ENCODE measurements at places on chromosomes 12 and 14.

GRCh38 chr12:42690264-42690663 lies 100.7 kb upstream of the PRICKLE1 start:
- DNase-seq = no peak

GRCh38 chr12:6062757-6063735 lies 61.4 kb downstream of the VWF start:
- peak; percentile 49 for DNase-seq

GRCh38 chr14:93587330-93587729 lies 156.6 kb downstream of the UNC79 start:
- DNase-seq = no peak

- no peak for DNase-seq
These were observed 38.8 kb upstream of the EML1 start for GRCh38 chr14:99754141-99755067.

- no peak for DNase-seq
These were observed 192.2 kb downstream of the TMTC3 start for GRCh38 chr12:88334271-88334670.

- no peak for DNase-seq
These were observed 53.5 kb downstream of the SLC38A6 start for GRCh38 chr14:61034416-61035120.

- no peak for DNase-seq
These were observed 93.4 kb upstream of the SLCO1C1 start for GRCh38 chr12:20601668-20602280.

DNA sequence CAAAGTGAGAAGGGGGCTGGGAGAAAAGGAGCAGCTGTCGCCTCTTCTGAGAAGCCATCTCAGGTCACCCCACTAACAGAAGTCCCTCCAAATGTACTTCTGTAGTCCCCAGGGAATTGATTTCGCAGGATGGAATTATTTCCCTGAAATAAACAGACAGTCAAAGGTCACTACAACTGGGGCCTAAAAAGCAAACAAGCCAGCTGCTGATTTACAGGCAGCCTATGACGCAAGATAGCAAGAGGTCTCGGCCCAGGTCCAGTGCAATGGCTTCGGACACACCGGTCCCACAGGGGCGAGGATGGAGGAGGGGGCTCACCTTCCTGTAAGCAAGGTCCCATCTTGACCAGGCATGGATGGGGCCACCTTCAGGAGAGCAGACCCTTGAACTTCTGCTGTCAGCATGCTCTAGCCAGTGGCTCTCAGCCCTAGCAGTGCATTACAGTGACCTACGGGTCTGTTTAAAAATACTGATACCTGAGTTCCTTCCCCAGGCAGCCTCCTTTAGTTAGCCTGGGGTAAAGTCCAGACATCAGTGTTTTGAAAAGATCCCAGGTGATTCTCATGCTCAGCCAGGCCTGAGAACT lies 18.1 kb downstream of the NUAK1 start:
- DNase-seq = no peak

- no peak for DNase-seq
These were observed 98.0 kb upstream of the E2F7 start for GRCh38 chr12:77163074-77164038.

DNA sequence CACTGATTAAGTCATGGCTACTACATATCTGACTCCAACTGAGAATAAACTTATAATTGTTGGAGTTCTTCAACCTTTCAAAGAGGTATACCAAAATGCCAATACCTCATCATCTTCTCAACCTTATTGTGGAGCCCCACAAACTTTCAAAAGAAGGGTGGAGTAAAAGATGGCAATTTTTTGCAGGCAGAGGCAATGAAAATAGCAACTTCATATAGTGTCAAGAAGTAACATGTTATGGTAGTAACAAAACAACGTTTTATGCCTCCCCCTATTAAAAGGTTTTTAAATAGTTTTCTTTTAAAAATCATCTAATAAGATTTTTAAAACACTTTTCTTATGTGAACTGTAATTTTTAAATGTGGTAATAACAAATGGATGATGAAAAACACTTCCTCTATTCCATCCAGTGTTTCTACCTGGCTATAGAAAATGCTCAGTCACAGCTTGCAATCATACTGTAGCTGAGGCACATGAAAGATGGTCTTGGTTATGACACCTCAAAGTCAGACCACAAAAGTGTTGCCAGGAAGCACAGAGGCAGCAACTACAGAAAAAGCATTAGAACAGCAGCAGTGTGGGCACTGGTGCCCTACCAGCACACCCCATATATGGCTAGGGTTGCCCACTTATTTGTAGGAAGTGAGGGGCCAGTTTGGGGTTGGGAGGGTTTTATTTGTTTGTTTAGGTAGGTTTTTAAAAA lies 7.0 kb downstream of the PPP1R12A start:
- no peak for DNase-seq

DNA sequence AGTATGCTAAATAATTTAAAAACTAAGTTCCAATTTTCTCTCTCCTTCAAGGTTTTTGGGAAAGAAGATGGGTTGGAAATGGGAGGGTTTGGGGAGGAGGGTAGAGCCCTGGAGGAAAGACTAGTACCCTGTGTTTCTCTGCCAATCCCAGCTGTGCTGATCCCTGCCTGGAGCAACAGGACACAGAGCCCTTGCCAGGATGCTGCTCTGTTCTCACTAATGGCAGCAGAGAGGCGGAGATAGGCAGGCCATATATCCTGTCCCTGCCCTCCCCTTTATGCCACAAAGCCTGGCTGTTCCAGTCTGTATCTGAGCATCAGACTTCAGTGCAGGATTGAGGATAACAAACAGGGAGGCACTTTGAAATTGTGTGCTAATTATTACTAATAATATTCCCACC lies 99.0 kb downstream of the C12orf75 start:
- DNase-seq = no peak

DNA sequence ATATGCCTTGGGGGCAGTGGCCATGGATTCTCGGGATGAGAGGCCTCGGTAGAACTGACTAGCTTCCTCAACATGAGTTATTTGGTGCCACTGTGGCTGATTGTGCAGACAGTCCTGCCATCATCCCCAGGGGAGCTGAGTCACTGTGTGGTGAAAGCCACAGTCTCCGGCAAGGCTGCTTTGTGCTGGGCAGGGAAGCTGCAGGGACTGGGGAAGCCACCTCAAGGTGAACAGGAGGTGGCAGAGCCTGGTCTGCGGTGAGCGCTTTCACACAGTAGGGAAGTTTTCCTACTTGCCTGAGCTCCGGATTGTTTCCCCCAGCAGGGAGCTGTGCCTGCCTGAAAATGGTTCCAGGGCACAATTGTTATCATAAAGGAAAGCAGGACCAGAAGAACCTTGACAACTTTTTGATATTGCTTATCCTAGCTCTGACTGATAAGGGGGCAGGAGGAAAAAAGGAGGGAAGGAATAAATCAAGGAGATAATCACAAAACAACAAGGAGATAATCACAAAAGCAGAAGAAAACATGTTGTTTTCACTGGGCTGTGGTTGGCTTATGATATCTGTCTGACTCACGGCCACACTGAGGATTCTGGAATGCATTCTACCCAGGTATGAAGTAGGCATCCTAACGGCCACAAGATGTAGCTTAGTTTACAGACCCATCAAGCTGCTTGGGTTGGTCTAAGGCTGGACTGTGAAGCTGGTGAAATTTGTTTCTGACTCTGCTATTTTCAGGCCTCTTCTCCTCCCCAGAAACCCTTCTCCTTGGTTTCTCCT lies 32.2 kb upstream of the GNG2 start:
- DNase-seq = peak; percentile 71

DNA sequence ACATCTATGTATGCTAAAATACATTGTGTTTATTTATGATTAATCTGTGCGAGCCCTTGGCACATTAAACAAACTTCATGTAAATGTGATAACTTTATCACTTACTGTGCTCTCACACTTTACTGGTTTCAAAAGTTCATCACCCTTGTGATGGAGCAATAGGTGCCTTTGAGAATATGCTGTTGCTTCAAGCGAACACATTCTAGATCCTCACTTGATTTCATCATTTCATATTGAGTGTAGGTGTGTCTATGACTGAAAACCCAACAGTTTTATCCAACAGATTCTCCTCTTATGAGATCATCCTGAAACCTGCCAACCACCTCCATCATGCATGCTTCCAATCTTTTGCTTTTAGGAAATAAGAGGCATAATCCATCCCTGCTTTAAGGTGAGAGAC lies 854.4 kb downstream of the TMEM121 start:
- no peak for DNase-seq

DNA sequence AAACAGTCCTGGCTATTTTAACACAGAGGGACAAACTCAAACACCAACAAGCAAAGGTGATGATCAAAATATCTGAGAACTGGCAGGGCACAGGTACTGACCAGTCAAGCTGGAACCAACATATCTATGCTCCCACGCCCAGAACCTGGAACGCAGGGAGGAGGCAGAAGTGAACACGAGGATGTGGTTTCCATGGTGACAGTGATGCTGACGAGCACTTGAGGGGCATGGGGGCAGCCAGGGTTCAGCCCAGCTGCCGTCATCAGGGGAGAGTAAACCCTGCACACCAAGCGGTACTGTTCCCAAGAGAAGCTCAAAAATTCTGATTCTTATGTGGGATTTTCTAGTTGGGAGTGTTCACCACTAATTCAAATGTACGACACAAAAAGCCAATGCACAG lies 113.6 kb upstream of the SFSWAP start:
- no peak for DNase-seq

GRCh38 chr12:81644503-81644902 lies 114.6 kb downstream of the PPFIA2 start:
- DNase-seq = no peak

DNA sequence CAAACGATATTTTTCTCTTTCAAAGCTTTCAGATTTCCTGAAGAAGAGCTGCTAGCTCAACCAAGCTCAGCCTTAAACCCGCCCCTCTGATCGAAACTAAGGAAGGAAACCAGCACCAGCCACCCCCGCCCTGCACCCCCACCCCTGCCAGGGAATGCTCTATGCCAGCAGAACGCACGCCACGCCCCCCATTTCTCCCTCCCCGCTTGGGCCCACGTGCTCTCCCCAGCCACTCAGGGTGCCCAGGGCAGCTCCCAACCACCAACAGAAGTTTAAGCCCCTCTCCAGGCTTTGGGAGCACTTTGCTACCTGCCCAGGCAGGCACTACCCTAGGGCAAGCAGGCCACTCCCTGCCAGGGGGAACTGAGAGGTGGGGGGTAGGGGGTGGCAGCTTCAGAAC lies 18.8 kb upstream of the KRT78 start:
- peak; percentile 59 for DNase-seq

- DNase-seq = no peak
These were observed 315.8 kb downstream of the ZFP36L1 start for GRCh38 chr14:68477110-68477455.

- DNase-seq = no peak
These were observed 1.4 kb upstream of the BCAT1 start for GRCh38 chr12:24950231-24950834.

DNA sequence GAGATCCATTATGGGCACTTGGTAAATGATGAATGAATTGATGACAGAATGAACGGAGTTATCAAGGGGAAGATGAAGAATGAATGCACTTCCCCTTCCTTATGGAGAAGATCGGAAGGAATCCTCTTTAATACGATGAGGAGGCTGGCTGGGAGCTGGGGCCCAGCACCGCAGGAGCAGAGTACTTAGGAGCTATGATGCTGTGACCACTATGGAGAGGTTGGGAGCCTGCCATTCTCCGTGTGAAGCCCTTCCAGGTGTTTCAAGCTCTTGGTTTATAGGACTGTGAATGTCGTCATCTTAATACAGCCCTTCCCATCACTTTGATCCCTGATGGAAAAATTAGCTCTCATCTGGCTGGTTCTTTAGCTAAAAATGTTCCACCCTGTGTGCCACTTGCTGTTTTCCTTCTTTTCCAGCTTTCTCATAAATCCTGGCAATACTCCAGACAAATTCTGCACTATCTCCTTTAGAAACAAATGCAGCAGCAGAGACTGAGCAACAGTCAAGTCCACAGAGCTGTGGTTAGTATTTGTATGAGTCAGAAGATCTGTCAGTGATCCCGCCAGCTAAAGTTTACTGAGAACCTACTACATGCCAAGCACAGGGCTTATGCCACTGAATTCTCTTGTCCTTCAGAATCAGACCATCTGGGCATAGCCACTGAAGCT lies 263.1 kb upstream of the CRY1 start:
- no peak for DNase-seq

- DNase-seq = no peak
These were observed 7.7 kb downstream of the CLBA1 start for GRCh38 chr14:104993306-104993705.

GRCh38 chr12:89264837-89265236 lies 87.5 kb downstream of the DUSP6 start:
- no peak for DNase-seq

DNA sequence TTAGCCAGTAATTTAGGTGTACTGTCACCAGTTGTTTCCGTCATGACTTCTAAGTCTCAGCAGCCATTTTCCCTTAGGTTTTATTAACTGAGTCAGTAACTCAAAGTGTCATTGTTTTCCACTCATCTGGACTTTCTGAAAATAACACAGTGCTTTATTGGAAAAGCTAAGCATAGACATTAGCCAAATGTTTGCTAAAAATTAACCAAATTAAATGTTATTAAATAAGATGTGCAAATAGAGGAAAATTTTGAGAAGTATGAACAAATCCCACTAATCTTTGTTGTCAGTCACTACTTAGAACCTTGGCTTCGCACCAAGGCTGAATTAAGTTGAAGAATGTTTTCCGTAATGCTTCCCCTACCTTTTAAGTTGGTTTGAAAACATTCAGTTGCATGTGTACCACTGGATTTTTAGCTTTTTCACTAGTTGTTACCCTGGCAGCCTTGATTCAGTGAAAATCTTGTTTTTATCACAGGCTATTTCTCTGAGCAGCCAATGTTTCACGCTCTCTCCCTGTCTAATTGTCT lies 43.0 kb downstream of the BORCS5 start:
- no peak for DNase-seq

DNA sequence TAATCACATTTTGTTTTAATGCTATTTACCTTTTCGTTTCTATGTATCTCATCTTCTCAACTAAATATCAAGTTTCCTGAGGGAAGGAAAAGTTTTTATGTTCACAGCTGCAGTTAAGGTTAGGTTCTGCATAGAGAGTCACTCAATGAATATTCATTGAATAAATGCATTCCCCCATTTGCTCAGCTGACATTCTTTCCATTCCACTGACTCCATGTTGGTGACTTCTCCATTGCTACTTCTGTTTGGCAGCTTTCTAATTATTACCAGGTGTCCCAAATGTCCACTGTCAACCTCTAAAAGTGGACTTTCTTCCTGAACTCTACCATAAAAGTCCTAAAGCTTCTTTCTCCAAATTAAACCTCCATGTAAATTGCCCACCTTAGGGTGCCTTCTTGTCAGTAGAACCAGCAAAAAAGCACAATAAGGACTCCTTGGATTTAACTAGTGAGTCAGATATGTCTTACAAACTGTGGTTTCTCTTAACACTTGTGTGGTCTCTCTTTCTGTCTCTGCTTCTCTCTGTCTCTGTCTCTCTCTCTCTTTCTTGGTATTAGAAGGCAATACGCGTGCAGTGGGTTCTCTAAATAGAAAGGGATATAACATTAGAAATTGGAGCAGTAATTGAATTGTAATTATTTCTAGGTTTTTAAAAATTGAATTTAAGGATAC lies 85.9 kb downstream of the TMEM117 start:
- DNase-seq = no peak

DNA sequence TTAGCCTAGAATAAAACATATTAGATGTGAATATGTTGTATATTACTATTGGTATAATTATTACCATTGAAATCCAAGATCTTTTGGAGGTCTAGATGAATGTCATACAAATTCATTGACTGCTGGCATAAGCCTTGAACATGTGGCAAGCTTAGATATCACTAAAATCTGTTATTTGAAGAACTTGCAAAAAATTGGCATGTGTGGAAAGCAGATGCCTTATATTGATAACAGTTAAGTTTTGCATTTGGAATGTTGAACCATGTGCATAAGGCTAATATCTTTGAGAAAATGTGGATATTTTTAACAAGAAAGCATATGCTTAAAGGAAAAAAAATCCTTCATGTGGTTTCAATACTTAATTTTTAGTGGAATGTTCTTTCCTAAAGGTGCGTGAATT lies 203.6 kb upstream of the PRICKLE1 start:
- no peak for DNase-seq
